ENCODE measurements at places on chromosomes 5 and 9.

DNA sequence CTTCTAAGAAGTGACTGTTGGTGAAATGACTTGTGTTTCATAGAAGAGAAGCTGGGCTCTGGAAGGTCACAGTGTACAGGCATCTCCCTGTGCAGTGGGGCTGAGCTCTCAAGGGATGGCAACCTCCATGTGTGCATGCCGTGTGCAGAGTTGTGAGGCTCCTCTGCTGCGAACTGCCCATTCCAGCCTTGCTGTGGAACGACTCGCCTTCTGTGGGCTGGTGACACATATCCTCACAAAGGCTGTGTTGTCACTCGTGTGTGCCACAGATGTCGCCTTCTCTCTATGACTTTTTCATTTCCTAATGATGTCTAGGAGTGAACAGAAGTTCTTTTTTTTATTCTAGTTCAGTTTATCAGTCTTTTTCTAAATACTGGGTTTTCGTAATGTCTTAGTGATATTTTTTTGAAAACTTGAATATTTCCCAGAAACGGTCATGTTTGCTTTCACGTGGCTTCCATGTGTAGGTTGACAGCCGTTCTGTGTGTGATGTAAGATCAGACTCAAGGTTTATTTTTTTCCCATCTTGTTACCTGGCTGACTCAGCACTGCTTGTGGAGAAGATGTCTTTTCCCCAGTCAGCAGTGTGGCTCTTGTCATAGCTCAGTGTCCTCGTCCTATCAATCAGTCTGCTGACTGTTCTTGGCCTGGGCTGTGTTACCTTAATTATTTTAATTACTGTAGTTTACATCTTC, 57.3 kb upstream of the CACNA1B start:
- no peak for DNase-seq

DNA sequence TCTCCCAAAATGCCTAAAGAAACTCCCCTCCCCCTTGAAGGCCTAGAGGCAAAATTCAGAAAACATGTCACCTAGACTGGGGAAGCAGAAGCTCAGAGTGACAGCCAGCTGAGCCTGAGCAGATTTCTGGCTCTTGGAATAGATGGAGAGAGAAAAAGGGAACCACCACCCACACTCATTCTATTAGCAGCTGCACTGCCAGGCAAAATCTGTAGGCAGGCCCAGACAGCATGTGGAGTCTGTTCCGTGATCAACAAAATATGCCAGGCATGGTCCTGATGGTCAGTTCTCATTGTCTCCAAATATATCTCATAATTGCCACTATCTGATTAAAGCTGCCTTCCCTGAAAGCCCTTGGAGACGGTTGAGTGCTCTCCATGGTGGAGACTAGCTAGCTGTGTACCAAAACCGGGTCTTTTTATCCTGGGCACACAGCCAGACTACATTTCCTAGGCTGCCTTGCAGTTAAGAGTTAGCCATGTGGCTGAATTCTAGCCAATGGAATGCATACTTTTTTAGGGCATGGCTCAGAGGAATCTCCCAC, 131.7 kb upstream of the GPR151 start:
- no peak for DNase-seq

DNA sequence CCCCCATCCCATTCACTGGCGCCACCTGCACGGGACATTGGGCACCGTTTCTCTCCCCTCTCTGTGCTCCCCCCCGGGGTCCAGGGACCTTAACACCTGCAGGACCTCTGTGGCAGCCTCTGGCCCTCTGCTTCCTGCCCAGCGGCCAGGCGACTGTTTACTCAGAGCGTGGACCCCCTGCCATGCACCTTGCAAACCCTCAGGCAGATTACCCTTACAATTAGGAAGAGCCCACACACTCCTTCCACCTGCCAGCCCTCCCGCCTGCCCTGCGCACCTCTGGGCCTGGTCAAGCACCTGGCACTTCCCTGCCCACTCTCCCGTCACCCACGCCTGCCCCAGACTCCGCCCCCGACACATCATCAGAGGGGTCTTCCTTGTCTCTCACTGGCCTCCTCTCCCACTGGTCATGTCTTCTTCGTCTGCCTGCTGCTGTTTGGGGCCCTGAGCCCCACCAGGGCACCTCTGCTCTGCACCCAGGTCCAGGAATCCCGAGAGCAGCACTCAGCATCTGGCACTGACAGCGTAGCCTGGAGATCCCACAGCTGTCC, 281.3 kb upstream of the IRX4 start:
- DNase-seq = no peak

- no peak for DNase-seq
Observed at GRCh38 chr5:145506185-145506850, 328.8 kb downstream of the PRELID2 start.

DNA sequence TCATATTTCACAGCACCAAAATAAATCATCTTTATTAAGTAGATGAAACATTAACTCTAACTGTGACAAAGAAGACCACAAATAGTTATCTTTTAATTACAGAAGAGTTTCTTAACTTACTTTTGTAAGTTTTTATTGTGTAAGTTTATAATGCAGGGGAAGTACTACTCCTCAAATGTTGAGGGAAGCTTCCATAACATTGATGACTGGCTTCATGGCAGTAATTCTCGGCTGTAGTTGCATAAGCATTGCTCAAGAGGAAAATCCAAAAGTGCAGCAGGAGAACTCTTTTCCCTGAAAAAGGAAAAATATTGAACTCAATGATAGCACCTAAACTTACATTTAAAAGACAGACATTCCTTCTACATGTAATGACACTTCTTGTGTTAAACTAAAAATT, 4.6 kb downstream of the TSLP start:
- no peak for DNase-seq

GRCh38 chr5:155649666-155650065, 636.1 kb downstream of the KIF4B start:
- DNase-seq = no peak

DNA sequence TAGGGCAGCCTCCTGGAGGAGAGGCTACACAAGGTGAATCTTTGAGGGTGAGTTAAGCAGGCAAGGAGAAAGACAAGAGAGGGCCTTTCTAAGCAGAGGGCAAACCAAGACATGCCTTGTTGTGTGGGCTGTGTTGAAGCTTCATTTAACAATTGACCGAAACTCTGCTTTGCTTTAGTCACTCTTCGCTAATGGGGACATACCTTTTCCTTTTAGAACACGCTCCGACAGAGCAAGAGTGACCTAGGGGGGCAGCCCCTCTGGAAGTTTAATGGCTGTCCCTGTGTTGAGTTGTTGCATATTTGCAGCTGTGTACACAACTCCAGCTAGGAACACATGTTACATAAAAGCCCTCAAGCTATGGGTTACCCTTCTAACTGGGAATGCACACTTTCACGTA, 218.1 kb upstream of the WWC1 start:
- no peak for DNase-seq

DNA sequence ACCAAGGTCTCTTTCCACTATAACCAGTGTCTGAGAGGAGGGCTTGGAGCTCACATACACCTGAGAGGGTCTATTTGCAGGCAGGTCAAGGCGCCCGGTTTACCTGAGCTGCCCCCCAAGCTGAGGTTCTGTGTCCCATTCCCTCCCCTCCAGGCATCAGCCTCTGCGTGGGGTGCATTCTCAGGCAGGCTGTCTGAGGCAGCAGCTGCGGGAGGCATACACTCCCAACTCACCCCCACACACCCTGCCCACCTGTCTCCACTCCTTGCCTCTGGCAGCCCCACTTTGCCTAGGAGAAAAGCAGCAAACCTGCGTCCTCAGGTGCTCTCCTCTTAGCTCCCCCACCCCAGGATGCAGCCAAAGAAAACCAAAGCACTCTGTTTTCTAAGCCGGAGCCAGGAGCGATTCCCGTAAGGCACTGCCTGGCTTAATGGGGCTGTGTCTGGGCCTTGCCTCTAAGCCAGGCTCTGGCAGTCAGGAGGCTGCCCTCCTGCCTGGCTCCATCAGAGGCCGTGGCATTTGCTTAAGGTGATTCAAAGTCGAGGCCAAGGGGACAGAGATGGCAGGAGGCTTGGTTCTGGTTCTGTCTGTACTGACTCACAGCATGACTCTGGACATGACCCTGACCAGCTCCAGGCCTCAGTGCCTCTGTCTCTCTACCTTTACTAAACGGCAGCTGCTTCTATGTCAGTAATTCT, 139.2 kb upstream of the TRIM32 start:
- no peak for DNase-seq

DNA sequence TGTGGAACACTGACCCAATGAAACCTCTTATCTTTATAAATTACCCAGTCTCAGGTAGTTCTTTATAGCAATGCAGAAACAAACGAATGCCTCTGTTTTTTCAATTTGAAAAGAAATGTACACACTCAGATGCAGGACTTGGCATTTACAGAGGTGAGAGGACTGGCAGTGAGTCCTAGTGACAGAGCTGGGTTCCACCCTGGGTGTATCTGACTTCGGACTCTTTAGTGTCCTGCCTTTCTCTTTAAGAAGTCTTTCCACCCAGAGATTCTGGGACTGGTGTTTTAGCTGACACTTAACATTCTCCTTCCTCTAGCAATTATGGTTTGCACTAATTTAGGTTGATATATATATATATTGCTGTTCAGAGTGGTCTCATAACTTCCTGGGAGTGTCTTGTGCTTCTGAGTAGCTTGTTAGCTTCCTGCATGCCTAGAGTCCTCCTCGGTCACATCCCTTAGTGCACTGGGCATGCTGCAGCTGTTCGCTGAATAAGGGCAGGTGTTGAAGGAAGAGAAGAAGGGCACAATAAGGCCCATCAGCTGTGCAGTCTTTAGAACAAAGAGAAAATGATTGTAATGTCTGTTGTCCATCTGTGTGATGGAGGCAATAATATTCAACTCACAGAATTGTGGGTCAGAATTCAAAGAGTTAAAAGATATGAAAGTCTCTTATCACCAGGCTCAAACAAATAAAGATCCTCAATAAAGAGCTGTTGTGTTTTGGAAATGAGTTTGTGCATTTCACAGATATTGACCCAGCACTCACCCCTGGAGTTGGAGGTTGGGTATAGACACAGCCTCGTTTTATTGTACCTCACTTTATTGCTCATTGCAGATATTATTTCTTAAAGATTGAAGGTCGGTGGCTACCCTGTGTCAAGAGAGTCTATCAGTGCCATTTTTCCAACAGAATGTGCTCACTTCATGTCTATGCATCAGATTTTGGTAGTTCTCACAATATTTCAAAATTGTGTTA, 187.1 kb downstream of the TRIM32 start:
- DNase-seq = no peak

- no peak for DNase-seq
Observed at GRCh38 chr9:6917162-6917561, 159.4 kb downstream of the KDM4C start.

DNA sequence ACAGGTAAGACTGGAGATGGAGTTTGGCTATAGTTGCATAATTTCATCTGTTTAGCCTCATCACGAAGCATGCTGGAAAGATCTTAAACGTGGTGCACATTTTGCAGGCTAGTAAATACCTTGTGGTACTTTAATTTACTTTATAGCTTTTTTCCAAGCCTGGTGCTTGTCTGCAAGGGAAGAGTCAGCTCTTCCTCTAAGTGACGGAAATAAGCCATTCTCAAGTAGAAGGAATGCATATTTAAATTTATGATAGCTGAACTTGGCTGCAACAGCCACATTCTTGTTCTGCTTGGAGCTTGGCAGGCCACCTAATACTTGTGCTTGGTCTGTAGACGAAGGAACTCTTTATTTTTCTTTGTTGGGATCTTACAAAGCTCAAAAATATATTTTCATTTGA, 188.0 kb upstream of the PIK3R1 start:
- no peak for DNase-seq

DNA sequence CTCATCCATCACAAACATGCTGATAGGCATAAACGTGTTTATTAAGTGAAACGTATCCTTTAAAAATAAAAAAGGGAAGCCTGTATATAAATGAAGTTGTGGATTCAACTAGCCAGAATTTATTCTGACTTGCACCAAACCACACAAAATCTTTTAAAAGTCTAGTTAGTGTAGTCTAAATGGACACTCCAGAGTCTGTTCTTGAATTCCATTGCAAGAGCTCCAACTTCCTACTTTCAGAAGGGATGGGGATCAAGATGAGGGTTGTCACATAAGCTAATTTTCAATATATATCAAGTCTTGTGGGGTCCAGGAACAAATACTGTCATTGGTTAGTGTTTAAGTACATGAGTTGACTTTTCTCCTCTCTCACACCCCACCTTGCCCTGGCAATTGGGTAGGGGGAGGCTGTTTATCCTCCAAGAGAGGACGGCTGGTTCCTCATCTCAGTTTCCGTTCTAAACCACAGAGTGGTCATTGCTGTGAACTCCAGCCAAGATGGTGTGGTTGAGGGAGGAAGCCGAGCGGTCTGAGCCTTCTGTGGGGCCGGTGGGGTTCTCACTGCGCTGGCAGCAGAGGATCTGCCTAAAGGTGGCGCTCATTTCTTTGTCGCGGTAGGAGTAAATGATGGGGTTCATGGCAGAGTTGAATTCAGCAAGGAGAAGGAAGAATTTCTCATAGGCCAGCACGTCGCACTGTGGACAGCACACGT, 163.2 kb downstream of the LPAR1 start:
- peak; percentile 8 for DNase-seq

DNA sequence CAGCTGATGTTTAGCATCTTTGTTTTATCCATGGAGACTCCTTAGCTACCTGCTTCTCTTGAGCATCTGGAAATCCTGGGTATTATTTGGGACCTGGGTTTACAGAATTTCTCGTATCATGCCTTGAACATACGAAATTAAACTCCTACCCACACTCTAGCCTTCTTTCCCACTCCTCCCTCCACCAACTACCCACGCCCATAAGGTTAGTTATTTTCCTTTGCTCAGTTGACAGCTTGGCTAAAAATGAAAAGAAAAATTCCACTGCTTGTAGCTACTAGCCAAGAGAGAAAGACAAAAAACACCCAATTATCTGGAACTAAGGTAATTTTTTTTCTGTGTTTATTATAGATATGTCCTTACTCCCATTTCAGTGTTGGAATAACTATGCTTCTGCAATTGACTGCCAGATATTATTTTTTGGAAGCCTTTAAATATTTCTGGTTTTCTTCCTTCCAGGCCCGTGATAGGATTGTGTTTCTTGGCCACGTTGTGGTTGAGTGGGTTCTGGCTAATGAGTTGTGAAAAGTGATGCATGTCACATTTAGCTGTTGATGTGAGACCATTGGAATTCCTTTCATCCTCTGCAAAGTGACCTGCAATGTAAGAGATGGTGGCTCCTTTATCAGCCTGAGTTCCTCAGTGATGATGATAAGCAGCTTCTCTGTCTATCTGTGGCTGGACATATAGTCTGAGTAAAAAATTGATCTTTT, 308.1 kb downstream of the LRRC70 start:
- DNase-seq = no peak

- no peak for DNase-seq
Observed at GRCh38 chr5:6424110-6424659, 24.5 kb upstream of the UBE2QL1 start.

Measured in GM12891 (cell line).